ENCODE measurements at places on chromosomes 7 and 10.

DNA sequence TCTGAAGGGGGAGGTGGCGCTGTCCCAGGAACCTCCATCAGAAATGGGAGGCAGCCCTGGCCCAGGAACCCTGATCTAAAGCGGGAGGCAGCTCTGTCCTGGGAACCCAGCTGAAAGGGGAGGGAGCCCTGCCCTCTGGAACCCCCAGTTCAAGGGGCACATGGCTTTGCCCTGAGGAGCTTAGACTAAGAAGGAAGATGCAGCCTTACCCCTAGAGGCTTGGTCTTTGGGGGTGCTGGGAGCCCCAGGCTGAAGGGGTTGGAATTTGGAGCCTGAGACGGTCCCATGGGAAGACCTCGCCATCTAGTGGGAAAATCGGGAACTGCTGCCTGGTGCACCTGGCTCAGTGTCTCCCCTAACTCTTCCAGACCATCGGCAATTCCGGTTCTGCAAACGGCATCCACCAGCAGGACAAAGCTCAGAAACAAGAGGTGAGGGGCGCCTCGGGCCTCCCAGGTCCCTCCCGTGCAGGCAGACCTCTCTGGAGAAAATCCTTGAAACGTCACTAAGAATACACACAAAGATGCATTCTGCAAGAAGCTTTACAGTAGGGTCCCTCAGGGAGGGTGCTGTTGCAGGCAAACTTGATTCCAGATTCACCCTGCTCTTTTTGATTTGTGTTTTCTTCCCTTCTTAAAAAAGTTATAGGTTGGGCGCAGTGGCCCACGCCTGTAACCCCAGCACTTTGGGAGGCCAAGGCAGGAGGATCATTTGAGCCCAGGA is 52.4 kb upstream of the GTF2IRD1 start:
- peak; percentile 53 for DNase-seq

GRCh38 chr7:1942243-1942940 is 272.3 kb downstream of the ELFN1 start:
- DNase-seq, result no peak

GRCh38 chr10:63917363-63917762 is 396.2 kb downstream of the REEP3 start:
- DNase-seq, result no peak

DNA sequence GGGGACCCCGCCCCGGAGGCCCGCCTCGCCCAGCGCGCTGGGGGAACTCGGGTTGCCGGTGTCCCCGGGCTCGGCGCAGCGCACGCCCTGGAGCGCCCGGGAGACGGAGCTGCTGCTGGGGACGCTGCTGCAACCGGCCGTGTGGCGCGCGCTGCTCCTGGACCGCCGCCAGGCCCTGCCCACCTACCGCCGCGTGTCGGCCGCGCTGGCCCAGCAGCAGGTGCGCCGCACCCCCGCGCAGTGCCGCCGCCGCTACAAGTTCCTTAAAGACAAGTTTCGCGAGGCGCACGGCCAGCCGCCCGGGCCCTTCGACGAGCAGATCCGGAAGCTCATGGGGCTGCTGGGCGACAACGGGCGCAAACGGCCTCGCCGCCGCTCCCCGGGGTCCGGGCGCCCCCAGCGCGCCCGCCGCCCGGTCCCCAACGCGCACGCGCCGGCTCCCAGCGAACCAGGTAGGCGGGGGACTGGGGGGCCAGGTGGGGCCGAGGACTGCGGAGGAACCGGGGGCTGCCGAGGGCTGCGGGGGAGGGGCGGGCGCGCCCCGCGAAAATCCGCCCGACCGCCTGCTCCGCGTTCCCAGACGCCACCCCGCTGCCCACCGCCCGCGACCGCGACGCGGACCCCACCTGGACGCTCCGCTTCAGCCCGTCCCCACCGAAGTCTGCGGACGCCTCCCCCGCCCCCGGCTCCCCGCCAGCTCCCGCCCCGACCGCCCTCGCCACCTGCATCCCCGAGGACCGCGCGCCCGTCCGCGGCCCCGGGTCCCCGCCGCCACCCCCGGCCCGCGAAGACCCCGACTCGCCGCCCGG is 574 bp downstream of the UTF1 start:
- no peak for DNase-seq

- DNase-seq, result no peak
Observed at GRCh38 chr10:52453501-52453900, 139.4 kb downstream of the DKK1 start.

- no peak for DNase-seq
Observed at GRCh38 chr10:103533827-103534226, 40.3 kb downstream of the NEURL1 start.

- no peak for DNase-seq
Observed at GRCh38 chr7:25642849-25643248, 414.6 kb upstream of the NPVF start.

DNA sequence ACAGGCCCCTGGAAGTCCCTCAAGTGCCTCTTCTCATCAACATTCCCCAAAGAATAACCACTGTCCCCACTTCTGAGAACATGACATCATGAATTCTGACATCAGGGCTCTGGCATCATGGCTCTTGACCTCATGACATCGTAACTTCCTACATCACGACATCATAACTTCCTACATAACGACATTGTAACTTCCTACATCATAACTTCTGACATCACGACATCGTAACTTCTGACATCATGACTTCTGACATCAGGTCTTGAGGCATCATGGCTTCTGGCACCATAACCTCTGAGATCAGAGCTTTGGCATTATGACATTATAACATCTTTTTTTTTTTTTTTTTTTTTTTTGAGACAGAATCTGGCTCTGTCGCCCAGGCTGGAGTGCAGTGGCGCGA is 66.7 kb upstream of the FAM20C start:
- no peak for DNase-seq
